HepG2 (cell line): ENCODE measurements at places on chromosomes 6 and 20. TPM values are rescaled to one million over a fixed set of nuclear protein-coding genes. Genes with fewer than 3 reads are reported as not detected.

DNA sequence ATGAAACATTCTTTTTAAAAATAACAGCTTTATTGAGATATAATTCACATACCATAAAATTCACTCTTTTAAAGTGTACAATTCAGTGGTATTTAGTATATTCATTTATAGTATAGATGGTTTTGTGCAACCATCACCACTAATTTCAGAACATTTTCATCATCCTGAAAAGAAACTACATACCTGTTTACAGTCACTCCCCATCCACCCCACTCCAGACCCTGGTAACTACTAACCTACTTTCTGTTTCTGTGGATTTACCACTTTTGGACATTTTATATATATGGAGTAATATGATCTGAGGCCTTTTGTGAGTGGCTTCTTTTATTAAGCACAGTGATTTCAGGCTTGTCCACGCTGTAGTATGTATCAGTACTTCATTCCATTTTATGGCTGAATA lies 2.5 kb upstream of the TMEM217 start:
- no peak for DNase-seq

DNA sequence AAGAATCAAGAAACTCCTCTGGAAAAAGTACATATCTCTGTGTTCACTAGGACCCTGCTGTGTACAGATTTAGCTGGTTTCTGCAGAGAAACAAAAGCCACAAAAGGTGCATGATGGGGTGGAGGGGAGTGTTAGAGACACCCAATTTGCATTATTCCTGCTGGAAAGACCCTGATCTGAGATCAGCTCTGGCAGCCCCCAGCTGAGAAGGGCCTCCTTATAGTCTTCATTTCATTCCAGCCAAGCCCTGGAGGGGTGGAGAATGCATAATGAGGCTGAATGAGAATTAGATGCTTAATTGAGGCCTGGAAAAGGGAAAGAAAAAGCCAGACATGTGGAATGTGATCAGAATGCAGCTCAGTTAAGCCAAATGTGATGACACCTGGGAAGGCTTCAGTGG lies 545.6 kb downstream of the KIF16B start:
- DNase-seq = no peak

DNA sequence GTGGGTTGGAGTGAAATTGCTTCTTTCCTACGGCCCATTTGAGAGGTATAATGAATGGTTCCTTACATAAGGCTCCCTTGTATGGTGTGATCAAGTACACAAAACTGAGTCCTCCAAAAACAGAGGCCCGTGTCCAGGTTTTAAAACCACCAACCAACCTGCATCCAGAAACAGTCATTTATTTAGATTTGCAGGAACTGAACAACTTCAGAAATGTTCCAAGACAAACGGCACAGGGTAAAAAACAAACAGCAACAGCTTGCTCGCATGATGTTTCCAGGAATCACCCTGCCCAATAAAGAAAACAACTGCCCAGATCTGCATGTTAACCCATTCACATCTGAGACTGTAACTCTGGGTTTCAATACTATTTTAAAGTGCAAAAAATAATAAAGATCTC lies 40.2 kb upstream of the TRAM2 start:
- no peak for DNase-seq

DNA sequence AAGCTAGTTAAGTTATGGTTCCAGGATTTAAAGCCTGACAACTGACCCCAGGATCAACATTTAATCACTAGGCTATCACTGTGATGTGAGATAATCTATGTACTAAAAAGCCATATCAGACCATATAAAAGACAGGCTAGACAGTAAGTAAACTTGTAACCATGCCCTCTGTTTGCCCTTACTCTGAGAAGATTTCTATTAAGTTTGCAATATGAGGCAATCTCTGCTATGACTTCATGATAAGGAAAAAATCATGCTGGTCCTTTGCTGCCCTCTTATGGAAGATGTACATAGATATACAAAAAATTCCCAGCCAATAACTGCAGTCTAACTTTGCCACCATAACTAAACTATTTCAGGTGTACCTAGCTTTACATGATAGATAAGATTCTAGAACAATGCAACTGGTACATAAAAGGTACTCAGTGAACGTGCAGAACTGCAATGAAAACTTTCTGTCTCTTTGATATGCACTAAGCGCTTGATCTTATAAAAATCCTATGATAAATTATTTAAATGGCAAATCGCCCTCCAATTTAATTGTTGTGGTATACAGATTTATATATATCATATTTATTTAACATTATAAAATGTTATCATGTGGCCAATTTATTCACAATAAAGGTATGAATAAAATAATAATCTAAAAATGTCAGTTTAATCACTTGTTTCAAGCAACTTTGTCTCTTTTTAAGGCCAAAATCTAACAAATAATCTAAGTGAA lies 70.5 kb downstream of the FAM217A start:
- peak; percentile 86 for DNase-seq

GRCh38 chr20:31990641-31991338 lies 19.4 kb upstream of the CCM2L start:
- DNase-seq = no peak

- DNase-seq = peak; percentile 76
Measured at GRCh38 chr20:32357375-32357868, 709 bp upstream of the ASXL1 start.

ESR1 gene
- not detected in 2 replicates for total RNA-seq

PPP1R3G gene
- 0.56 and 1.2 TPM in 2 replicates for total RNA-seq

ZNF165 gene
- total RNA-seq = 8.6 and 11.2 TPM in 2 replicates

MROH8 gene
- 5.5 and 6.1 TPM in 2 replicates for total RNA-seq

OR2B6 gene
- total RNA-seq = not detected in 2 replicates

CBLN4 gene
- not detected in 2 replicates for total RNA-seq

SLC17A2 gene
- total RNA-seq = 7.0 and 11.2 TPM in 2 replicates

EBF4 gene
- total RNA-seq = 0.84 TPM in 1 of 2 replicates, not detected in the other
